Muscle of arm (tissue), 14 donors: ENCODE measurements at places on chromosomes 12 and 14. TPM values are rescaled to one million over a fixed set of nuclear protein-coding genes. Genes with fewer than 3 reads are reported as not detected.

DNA sequence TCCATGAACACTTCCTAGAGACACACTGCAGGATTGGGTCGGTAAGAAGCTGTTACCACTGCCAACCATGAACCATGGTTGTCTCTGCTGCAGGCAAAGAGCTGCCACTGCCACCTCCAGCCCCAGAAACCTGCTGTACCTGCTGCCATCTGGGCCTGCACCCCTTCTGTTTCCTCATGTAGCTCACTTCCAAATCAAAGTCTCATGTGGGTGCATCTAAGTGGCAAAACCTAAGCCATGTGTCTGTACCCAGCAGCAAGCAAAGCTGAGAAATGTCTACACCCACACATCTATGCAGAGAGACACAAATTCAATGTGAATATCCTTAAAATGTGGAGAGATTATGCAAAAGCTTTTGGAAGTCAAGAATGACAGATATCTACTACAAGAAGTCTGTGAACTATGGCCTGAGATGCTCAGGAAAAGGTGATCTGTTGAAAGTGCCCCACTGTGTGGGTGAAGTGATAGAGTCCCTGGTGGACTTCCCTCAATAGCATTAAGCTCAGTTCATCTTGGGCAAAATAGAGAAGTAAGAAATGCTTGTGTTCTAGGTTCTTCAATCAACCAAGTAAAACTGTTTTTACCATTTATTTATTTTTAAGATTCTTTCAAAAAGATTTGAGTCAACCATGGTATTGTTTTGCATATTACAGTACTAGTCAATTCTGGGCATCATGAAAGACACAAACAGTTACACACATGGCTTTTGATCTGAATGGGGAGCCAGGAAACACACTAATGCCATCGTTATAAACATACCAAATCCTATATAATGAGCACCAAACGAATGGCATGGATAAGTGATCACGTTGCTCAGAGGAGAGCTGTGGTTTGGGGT, 64.4 kb downstream of the FOS start:
- DNase-seq = no peak

- DNase-seq = peak; percentile 31
Measured at GRCh38 chr14:97097296-97097695, 300.1 kb downstream of the VRK1 start.

- DNase-seq = no peak
Measured at GRCh38 chr14:32413967-32414640, 85.0 kb downstream of the AKAP6 start.

- DNase-seq = no peak
Measured at GRCh38 chr12:108525681-108526080, 10.6 kb downstream of the FICD start.

- no peak for DNase-seq
Measured at GRCh38 chr14:47422191-47422590, 253.2 kb downstream of the MDGA2 start.

DNA sequence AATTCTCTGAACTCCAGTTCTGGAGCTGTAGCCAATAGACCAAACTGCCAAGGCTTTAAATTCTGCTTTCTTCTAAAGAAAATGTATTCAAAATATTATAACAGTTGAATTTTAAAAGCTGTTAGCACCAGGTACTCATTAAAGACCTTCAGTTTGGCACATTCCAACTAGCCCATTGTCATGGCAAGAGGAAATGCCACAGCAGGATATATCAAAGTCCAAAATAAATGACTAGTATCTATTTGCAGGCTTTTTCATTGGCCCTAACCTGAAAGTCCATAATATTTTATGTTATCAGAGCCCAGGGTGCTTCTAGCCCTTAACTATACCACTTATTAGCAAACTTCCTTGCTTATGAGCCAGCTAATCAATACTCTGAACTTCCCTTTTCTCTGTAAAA, 3.1 kb upstream of the RIC8B start:
- no peak for DNase-seq

- no peak for DNase-seq
Measured at GRCh38 chr12:82682851-82683261, 3.9 kb upstream of the TMTC2 start.

- no peak for DNase-seq
Measured at GRCh38 chr12:116474899-116475298, 84.3 kb upstream of the MAP1LC3B2 start.

DNA sequence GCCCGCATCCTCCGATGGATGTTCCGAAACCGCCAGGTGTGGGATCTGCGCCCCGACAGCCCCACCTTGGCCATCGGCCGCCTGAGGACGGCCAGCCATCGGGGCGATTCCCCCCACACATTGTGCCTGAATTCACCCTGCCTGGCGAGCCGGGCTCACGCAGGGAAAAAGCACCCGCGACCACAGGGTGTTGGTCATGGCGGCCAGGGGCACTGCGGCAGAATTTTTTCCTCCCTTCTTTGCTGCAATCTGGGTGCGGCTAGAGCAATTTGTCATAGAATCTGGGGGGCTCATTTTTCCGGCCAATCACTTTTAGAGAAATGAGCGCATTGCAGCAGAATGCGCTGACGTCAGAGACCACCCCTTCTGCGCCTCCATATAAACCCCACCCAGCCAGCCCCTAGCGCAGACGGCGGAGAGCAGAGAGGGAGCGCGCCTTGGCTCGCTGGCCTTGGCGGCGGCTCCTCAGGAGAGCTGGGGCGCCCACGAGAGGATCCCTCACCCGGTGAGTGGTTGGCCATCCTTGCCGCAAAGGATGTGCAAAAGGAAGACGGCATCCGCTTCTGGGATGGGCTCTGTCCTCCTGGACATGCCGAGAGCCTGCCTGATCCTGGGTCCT, at the start of gene MEG3:
Gene MEG3, plus strand, starts transcription at position 406 of the 619 bp plus-strand sequence.
- peak; percentile 91 for DNase-seq

DNA sequence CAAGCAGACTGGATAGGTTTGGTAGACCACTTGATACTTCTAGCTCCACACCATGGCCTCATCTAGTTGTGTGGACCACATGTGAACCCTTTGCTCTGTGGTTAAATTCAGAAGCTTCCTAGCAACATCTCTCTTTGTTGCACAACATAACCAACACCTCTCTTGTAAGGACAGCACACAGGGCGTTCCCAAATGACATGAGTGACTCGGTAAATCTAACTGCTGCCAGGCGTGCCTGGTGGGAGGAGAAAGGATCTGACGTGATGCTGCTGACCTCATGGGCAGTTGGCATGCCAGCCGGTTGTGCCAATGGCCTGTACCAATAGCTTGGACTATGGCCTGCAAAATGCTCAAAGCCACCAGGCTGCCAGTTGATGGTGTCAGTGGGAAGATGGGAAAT, 93.8 kb downstream of the CPSF2 start:
- no peak for DNase-seq

DNA sequence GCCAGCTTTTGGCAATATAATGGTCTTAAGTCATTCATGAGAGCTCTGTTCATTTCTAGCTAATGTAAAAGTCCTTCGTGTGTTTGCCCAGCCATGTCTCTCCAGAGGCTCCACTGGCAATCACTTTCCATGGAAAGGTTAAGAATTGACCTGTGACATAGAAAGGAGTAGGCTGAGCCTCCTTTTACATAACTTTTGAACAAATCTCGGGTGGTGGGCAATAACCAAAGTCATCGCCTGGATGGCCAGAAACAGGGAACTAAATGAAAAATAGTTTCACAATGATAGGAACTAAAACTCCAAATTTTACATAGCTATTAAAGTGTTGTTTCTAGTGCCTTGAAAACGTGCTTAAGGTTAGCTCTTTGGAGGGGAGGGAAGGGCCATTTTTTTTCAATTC, 6.5 kb downstream of the BHLHE41 start:
- no peak for DNase-seq

DNA sequence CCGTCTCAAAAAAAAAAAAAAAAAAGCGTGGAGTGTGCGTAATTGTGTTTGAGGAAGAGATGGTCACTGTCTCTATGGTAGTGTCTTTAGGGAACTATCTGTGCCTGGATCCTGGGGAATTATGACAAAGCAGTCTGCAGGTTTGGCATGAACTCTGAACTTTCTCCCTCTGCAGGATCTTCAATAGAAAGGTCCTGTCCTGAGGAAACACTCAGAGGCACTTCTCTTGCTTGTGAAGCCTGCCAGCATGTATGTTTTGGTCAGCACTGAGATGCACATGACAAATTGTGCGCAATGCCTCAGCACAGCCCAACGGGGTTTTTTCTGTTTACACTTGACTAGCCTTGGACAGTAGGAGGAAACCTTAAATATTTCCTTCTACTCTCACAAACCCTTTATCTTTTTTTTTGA, 46.6 kb downstream of the ATF7 start:
- DNase-seq = no peak

DNA sequence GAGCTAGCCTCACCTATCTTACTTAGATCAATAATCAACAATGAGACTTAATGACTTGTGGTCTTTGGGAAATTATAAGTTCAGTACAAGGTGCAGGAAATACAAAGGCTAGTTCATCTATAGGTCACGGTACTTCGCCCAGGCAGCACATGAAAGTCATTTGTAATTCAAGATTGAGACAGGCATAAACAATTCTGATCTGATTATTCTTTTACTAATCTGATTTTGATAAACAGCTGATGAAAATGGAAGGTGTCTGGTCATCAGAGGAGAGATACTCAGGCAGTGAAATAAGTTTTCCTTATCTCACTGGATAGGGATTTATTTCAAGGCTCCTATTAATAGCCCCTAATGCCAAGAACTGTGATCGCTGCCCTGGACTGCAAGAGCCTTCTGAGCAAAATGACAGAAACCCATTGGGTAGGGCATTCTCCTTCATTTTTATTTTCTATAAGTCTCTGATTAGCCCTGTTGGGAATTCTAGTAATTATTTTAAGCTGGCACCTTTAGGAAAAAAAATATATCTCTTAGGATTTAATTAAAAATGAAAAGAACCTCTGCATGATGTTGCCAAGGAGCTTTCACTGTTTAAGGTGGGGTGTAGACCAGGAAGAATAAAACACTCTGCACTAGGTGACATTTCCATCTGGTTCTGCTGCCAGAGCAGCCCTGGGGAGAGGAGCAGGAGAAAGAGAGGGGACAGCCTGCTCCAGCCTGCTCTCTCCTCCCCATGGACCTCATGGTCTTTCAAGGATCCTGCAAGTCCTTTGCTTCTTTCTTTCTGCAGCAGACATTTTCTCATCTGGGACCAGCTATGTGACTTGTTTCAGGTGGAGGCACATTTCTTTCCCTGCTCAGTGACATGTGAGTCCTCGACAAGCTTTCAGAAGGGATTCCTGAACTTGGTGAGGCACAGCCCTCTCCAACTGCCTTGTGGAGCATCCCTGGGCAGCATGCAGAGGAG, 44.8 kb downstream of the SSPN start:
- DNase-seq = no peak

DNA sequence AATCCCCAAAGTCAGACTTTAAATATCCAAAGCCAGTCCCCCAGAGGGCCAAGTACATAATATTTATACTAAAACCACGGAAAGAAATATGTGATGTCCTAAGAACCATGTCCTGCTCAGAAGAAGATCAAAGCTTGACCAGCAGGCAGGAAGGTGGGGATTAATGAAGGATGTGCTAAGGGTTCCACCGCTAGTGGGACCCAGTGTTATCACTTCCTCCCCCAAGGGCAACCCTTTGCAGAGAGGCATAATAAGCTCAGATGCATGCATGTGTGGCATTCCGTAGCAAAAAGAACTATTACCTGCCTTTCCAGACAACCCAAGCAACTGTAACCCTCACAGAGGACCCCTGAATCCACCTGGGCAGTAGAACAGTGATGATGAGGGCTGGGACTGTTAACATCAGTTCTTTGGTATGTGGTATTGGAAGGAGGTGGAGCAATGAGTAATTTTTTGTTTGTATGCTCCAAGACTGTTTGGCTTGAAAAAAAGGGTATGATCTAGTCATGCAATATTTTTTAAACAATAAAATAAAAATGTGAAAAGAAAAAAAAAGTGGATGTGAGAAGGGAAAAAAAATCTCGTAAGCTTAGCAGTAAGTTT, 71.7 kb upstream of the ETV6 start:
- no peak for DNase-seq

- no peak for DNase-seq
Measured at GRCh38 chr12:131105351-131105735, 151.6 kb downstream of the ADGRD1 start.

FSCB gene
- not detected for polyA plus RNA-seq

ASIC1 gene
- polyA plus RNA-seq = 8.1 TPM

GSG1 gene
- 7.3 TPM for polyA plus RNA-seq

BBOF1 gene
- polyA plus RNA-seq = 13.1 TPM

EPYC gene
- polyA plus RNA-seq = not detected

R3HDM2 gene
- 58.8 TPM for polyA plus RNA-seq
